ENCODE measurements at places on chromosomes 5 and 9. TPM values are rescaled to one million over a fixed set of nuclear protein-coding genes. Genes with fewer than 3 reads are reported as not detected.

GRCh38 chr9:134026581-134026980 is 1.3 kb downstream of the BRD3OS start:
- peak overlapping the region; percentile 86 for H3K4me3 ChIP-seq
- no peak overlapping the region for H3K27ac ChIP-seq
- no peaks in the 10 kb centered on the region for H3K4me1 ChIP-seq
- H3K27me3 ChIP-seq, result no peaks in the 10 kb centered on the region
- peak; percentile 49 for DNase-seq

DNA sequence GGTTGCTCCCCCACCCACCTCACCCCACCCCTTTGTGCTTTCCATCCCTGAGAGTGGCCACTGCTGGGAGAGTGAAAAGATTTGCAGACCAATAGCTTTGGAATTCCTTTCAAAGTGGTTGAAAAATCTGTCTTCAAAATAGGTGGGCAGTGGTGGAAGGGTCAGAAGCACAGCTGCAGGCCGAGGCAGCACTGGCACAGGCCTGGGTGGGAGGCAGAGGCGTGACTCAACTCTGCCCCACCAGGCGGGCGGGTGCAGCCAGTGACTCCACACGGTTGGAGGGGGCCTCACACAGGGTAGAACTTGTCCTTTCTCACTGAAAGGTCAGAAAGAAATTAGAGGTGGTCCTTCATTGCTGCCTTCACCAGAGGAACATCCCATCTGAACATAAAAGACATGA is 214.9 kb upstream of the TBCA start:
- no peak overlapping the region for H3K4me3 ChIP-seq
- peak; percentile 73 for DNase-seq
- no peak overlapping the region for H3K27ac ChIP-seq

GRCh38 chr5:36482812-36483211 is 123.6 kb upstream of the SLC1A3 start:
- H3K36me3 ChIP-seq, result no peaks in the 10 kb centered on the region
- no peak for DNase-seq
- peaks cover 2% of the 10 kb centered on the region for H3K27me3 ChIP-seq
- no peaks in the 10 kb centered on the region for H3K4me1 ChIP-seq

DNA sequence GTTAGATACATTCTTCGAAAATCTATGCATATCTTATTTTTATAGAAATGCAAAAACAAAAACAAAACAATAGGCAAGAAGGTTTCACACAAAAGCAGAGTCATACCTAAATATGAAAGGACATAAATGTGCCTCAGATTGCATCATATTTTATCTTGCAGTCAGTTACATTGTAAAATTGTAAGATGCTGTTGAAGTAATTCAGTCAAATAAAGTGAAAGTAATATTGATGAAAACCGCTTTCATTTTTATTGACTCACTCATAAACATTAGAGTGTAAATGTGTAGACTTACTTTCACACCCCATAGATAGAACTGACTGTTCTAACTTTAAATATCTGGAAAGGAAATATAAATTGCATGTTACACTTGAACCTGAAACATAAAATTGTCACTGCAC is 931.5 kb upstream of the NUDT12 start:
- no peaks in the 10 kb centered on the region for H3K27me3 ChIP-seq
- no peaks in the 10 kb centered on the region for H3K4me1 ChIP-seq
- DNase-seq, result no peak
- H3K27ac ChIP-seq, result no peak overlapping the region
- H3K4me3 ChIP-seq, result no peak overlapping the region

DNA sequence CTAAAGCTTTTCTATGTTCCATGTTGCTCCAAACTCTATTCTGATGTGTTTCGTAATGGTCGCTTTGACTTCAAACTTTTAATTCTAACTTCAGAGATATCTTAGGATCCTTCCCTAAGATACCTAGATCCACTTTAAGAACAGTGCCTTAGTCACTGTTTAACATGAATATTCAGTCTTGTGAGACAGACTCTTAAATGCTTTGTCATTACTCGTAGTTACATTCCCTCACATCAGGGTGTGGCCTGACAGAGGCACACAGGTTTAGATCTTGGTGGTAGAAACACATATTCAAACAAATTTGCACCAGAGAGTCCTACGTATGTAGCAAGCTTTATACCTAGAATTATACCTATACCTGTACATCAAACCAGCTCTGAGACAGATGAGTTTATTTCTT is 687.0 kb upstream of the C9orf72 start:
- H3K36me3 ChIP-seq, result no peaks in the 10 kb centered on the region
- no peak overlapping the region for H3K4me3 ChIP-seq
- no peaks in the 10 kb centered on the region for H3K27me3 ChIP-seq
- H3K4me1 ChIP-seq, result no peaks in the 10 kb centered on the region
- no peak overlapping the region for H3K27ac ChIP-seq
- DNase-seq, result no peak

DNA sequence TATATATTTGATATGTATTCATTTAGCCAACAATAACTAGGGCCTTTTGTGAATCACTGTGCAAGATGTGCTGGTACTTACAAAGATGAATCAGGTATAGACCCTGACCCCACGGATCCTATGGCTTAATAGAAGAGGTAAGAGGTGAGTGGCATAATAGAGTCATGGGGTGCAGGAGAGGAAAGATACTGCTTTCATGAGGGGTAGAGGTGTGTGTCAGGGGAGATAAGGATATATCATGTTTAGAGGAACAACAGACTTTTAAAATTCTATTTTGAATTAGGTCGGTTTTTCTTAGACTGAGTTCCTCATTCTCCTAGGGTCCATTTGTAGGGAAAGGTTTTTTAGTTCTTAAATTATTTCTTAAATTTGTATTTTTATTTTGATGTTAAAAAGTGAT is 27.8 kb downstream of the ZCCHC7 start:
- no peak for DNase-seq
- H3K4me3 ChIP-seq, result no peak overlapping the region
- H3K27ac ChIP-seq, result no peak overlapping the region
- H3K27me3 ChIP-seq, result no peaks in the 10 kb centered on the region
- H3K4me1 ChIP-seq, result no peaks in the 10 kb centered on the region

PDZD2 gene
- total RNA-seq, result 14.6 TPM

All from endodermal cell (in vitro differentiated cells).